NCI-H1417 treated with DMSO at 0.1 percent for 48 hours (cell line): ENCODE measurements at places on chromosomes 12 and 14.

DNA sequence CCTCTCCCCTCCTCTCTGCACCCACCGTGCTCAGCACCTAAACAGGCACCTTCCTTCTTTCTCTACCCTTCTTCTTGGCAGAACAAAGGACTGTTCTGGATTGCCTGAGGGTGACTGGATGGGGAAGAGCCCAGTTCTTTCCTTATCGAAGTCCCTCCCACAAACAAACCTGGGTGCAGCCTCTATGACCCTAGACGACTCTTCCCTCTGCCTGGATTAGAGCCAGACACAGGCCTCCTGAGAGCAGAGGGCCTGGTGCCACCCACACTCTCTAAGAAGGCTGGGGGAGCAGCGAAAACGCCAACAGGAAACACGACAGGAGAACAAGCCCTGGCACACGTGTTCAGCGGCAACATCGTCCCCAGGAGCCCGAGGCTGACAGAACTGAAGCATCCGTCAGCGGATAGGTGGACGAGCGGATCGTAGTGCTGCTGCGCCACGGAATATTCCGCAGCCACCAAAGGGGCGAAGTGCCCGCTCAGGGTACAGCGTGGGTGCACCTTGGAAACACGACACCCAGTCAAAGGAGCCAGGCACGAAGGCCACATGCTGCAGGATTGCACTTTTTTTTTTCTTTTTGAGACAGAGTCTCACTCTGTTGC, 38.0 kb downstream of the RIMBP2 start:
- DNase-seq: no peak

DNA sequence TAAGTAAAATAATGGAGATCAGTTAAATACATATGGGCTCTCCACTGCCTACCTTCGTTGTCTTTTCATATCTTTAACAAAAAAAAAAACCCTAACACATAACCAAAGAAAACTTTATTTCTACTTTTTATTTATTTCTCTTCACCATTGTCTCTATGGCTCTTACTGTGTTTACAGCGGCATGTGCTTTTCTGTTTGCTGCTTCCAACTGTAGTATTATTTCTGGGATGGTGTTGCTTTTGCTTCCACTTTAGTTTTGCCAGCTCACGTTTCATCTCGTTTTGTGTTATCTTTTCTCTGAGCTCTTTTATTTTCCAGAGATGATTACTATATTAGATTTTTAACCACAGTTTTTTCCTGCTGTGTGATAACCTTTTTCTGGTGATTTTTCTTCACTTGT, 46.1 kb downstream of the KTN1 start:
- no peak for DNase-seq

DNA sequence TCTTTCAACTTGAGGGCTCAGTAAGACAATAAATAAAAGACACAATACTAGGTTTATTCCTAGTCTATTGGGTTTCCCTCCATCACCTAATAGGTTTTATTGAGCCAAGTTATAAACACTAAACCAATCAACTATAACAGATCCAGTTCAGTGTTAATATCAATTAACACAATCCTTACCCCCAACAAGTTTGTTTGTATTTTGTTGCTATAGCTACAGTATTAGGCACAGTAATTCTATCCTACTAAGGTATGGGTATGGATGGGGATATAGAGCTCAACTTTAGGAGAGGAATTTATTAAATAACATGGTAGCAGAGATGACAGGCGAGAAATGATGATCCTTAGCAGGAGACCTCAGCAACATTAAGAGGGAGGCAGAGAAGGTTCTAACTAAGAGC, 13.3 kb downstream of the PPP4R3A start:
- DNase-seq: no peak

- DNase-seq: no peak
Measured at GRCh38 chr12:50765095-50765911, 1.4 kb downstream of the ATF1 start.

- no peak for DNase-seq
Measured at GRCh38 chr12:107318806-107319532, 225.6 kb upstream of the CRY1 start.

DNA sequence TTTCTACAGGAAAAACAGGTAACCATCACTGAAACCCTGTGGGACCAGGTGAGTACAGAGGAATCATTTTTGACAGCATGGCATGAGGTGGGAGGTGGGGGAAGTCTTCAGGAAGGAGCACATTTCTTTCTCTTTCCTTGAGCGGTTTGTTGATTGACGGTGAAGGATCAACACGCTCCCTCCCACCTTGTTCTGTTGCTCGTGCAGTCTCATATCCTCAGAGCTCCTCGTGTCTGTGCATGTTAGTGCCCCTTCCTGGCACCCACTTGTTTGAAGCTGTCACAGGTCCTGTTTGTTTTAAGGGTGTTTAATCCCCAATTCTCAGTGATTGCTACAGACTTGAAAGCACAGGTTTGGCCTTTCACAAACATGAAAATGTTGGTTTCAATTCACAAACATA, 4.4 kb downstream of the C12orf54 start:
- DNase-seq: no peak

DNA sequence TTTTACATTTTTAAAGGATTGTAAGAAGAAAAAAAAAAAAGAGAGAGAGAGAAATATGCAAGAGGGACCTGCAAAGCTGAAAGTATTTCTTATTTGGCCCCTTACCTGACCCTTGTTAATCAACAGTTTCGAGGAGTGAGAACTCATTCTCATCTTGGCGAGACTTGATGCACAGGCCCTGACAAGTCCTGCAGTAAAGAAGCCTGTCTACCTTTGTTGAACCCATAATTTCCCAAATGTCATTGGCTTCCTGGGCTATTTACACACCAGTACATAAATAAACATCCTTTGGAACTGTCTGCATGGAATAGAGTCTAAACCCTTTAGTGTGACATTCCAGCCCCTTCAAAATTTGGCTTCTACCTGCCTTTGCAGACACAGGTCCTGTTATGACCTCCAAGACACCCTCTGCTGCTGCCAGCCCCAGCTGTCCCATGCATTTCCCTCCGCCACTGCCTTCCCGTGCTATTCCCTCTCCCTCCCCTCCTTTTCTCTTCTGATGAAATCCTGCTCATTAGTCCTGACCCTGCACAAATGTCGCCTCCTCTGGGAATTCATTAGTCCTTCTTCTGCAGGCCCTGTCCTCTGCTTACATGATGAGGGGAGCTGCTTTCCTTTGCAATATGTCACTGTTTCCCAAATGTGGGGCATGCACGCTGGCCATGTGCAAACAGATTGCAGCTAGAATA, 35.1 kb downstream of the MYL2 start:
- no peak for DNase-seq

DNA sequence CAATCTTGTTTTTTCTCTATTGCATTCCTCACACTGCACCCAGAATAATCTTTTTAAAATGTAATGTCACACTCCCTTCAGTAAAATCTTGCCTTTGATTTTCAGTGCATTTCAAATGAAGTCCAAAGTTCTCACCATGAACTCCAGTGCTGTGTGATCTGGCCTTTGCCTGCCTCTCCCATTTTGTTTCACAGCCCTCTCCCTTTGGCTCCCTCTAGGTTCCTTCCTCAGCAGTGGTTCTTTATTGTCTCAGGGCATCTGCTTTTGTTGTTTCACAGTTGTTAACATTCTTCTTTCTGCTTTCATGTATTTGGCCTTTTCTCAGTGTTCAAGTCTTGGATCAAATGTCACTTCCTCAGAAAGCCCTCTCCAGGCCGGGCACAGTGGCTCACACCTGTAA, 84.5 kb upstream of the AMN1 start:
- DNase-seq: no peak

GRCh38 chr12:110856542-110856941, 9.8 kb downstream of the CCDC63 start:
- no peak for DNase-seq

DNA sequence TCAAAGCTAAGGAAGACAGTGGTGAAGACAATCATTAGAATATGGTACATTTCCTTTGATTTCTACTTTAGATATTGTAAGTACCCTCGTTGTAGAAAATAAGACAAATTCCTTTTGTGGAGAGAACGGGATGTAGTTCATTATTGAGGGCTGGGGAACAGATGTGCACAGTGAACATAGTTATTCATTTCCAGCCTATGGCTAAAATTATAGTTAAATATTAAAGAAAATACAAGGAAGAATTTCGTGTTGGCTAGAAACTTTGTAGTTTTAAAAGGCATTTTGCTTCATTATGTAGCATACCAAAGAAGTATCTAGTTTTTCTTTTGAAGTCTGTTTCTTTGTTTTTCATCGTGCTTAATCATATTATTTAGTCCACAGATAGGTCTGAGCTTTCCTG, 201.8 kb downstream of the ESR2 start:
- no peak for DNase-seq

DNA sequence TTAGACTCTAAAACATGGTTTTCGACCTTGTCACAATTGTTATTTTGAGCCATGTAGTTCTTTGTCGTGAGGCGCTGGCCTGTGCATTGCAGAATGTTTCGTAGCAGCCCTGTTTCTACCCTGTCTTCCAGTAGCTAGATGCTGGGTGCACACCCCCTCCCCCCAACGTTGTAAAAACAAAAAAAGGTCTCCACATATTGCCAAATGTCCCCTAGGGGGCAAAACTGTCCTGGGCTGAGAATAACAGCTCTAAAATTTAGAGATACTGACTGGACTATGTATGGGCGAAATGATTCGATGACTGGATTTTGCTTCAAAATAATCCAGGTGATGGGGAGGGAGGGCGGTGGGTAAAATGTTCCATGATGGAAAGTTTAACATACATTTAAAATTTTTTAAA, 126.1 kb upstream of the FUT8 start:
- DNase-seq: no peak

GRCh38 chr12:39205969-39206368, 237.0 kb downstream of the KIF21A start:
- no peak for DNase-seq

DNA sequence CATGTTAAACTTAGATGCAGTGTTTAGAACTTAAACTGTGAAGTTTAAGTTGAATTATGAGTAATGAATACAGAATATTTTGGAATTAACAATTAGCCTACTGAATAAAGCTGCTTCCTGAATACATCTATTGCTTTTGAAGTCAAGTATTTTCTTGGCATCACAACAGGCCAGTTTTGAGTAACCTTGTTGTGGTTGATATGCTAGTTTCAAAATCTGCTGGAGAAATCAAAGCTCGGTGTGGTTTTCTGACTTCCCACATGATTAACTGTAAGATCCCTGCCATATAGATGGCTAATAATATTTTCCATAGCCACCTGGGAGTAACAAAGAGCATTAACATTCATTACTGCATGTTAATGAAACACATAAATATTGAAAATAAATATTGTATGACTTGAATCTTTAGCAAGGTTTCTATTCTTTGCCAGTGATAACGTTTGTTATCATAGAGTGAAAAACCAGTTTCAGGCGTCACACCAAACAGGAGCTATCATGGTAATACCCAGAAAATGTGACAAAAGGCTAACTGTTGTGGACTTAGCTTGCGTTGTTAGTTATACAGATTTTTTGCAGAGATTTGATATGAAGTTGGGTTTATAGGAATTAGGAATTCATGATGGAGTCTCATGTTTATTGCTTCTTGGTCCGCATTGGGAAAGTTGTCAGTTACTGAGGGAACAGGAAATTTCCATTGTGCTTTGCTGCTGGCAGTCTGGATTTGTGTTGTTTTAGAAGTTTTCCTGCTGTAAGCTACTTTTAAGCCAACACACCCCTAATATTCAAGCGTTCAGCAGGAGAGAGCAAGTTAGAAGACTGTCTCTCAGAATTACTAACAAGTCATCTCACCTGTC, 32.1 kb downstream of the PPFIBP1 start:
- no peak for DNase-seq

GRCh38 chr12:84955298-84955697, 42.7 kb upstream of the SLC6A15 start:
- DNase-seq: no peak

DNA sequence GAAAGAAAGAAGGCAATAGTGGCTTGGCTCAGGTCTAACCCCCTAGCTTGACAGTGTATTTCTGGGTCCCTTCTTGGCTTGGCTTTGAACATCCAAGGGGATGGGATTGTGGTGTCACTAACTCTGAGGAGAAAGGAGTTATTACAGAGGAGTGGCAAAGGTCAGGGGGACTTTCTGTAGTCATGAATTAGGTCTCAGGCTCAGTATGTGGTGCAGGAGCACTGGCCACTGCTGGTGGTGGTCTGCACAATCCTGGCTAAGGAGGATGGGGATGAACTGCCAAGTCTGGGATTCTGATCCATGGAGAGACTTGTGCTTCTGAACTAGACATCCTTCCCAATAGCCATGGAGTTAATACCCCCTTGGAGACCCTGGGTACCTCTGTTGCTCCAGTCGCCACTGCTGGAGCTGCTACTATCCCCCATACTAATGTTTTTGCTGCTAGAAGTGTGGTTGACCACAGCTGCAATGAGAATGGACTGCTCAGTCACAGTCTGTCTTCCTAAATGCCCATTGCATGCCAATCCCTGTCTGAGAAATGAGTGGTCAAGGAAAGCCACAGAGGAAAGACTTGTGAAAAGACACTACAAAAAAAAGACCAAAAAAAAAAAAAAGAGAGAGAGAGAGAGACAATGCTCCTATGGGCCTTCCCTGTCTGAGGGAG, 32.5 kb downstream of the KRT76 start:
- DNase-seq: no peak

GRCh38 chr12:5379749-5380496, 52.0 kb upstream of the NTF3 start:
- no peak for DNase-seq

DNA sequence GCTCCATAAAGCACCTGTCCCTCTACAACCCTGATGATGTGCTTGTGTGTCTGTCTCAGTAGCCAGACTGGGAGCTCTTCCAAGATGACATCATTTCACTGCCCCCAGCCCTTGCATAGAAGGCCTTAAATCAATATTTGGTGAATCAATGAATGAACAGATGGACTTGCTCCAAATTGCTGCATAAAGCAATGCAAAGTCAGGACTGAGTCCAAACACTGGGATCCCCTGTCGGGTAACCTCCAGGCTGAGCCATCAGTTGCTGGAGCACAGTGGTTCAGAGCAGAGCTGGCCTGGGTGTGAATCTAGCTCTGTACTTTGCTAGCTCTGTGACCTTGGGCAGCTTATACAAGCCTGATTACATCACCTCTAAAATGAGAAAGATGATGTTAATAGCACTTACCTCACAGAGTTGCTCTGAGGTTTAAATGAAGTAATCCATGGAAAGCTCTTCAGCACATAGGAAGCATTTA, 120.3 kb upstream of the VASH1 start:
- DNase-seq: no peak

GRCh38 chr12:125121106-125121505, 55.9 kb downstream of the AACS start:
- DNase-seq: no peak

DNA sequence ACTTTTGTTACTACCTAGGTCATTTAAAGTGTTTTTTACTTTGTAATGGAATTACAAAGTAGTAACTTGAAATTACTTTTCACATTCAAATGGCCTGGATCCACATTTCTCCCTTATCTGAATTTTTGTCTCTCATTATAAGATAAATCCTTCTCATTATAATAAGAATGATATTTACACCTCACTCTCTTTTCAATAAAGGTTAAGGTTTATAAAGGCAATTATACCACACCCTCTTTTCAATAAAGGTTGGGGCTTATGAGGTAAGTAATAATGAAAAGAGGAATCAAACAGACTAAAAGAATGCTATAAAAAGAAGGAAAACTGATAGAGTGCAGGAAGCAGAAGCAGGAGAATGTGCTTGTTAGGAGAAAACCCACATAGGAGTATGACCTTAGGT, 210.8 kb downstream of the ACSS3 start:
- DNase-seq: no peak
